ENCODE measurements at places on chromosomes 4 and X.

DNA sequence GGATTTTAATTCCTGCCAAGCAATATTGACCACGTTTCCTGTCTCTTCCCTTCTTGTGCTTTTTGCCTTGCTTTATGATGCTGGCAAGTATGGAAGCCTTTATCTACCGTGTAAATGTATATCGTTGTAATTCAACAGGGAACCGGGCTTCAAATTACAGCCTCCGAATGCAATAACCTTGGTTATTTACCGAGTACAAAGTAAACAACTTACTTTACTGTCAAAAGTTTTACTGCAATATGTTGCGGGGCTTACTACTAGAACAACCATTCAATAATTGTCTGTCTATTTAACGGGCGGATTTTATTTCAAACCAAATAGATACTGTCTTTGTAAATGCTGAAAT lies 73.1 kb downstream of the PALLD start:
- DNase-seq = no peak

DNA sequence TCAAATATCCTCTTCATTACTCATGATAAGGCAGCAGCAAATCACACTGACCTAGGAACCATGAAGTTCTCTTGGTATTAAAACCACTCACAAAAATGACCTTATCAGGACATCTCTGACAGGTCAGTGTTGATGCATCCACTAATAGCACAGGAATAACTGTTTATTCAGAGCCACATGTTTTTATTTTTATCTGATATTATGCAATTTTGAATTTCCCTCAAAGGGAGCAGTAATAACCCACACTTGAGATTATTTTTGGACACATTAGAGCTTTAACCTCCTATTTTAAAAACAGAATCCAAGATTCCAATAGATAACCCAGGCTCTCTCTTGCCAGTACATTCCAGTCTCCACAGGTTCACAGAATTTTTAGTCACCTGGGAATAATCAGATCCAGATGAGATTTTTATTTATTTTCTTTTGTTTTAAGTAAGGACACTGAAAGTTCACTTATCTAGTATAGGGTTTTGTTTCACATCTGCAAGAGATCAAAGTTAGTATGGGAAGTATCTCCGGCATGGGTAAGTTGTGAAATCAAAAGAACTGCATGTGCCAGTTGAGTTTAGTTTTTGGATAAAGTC lies 36.3 kb upstream of the MYOZ2 start:
- no peak for DNase-seq

DNA sequence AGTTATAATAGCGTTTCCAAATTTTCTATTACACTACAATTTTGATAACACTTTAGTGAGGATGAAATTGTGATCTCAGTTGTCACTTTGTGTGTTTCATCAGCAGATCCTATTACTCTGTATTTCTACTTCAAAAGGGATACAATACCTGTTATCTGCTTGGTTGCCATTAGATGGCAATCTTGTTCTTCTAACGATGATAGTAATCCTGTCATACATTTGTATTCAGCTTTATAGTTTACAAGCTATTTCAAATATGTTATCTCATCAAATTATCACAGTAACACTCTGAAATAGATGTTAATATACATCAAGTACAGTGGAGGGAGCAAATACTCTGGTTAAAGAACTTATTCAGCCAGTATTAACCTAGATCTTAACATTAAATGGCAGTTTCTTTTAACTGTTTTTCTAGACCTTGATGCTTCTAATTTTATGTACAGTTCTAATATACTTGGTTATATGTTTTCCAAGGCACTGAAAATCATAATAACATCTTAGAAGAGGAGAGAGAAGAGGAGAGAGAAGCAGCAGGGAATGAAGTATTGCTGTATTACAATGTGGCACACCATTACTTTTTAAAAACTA lies 292.0 kb downstream of the CCSER1 start:
- peak; percentile 1 for DNase-seq

- DNase-seq = no peak
Observed at GRCh38 chr4:89283226-89284009, 24.2 kb downstream of the GPRIN3 start.

DNA sequence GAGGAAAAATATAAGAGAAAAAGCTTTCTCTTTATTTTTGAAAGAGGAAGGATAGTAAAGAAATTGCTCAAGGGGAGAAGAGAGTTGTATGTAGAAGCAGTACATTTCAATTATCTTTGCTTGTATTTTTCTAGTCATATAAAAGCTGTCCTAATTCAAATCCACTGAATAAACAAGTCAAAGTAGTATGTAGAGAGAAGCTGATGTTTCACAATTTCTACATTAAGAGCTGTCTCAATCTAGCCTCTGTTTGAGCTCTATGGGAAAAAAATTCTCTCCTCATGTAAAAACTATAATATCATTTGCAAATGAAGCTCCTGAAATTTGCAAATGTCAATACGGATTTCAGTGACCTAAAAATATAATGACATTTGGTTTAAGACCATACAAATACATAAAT lies 52.6 kb downstream of the CHM start:
- no peak for DNase-seq

GRCh38 chr4:151472711-151473110 lies 63.7 kb downstream of the FHIP1A start:
- no peak for DNase-seq

DNA sequence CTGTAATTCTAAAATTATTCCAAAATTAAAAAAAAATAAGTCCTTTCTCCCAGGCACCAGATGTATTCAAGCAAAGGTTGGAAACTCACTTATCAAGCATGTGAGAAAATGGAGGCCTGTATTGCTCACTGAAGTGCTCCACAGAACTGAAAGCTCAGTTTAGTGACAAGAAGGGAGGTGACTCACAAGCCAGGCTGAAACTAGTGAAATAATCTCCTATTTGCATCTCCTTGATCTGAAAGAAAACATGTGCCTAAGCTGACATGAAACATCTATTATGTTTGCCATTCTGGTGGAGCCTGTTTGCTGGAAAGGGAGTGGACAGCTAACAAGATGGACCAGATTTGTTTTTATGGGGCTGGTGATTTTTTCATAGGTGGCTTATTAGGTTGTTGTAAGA lies 54.0 kb upstream of the AMELX start:
- DNase-seq = no peak

DNA sequence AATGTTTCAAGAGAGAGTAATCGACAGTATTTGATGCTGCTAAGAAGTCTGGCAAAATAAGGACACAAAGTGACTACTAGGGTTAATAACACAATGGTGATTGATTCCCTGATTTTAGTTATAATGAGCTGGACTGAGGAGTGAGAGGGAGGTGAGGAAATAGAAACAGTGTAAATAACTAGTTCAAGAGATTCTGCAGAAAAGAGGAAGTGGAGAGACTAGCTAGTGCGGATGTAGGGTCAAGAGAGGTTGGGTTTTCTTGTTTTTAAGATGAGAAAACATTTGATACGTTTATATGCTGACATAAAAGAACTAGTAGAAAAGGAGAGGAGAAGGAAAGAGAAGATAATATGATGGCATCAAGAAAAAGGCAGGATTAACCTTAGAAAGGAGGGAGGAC lies 12.2 kb upstream of the TRPC5 start:
- no peak for DNase-seq

DNA sequence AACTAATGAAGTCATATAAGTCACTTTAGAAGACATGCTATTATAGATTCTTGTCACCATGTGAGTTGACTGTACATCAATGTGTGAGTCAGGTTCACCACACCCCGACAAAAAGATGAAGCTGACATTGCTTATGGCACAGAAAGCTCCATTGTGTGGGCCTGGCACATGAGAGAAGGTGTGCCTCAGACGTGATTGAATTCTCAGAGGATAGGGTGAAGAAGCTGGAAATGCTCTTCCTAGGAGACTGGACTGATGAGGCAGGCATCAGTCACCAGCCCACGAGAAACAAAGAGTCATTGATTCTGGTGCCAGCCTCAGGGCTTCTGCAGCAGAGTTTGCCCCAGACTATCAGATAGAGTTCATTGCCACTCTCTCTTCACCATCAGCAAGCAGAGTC lies 35.9 kb upstream of the LRAT start:
- DNase-seq = no peak

GRCh38 chr4:115287426-115287825 lies 174.0 kb upstream of the NDST4 start:
- DNase-seq = no peak

- DNase-seq = no peak
Observed at GRCh38 chr4:74133786-74134499, 24.0 kb upstream of the MTHFD2L start.

- peak; percentile 0 for DNase-seq
Observed at GRCh38 chrX:22577181-22577580, 304.5 kb downstream of the CBLL2 start.

GRCh38 chrX:41781500-41781899 lies 57.5 kb downstream of the GPR82 start:
- no peak for DNase-seq

GRCh38 chr4:68348577-68348976 lies 1.3 kb downstream of the YTHDC1 start:
- DNase-seq = no peak

GRCh38 chrX:7953446-7953845 lies 26.2 kb upstream of the PNPLA4 start:
- no peak for DNase-seq

DNA sequence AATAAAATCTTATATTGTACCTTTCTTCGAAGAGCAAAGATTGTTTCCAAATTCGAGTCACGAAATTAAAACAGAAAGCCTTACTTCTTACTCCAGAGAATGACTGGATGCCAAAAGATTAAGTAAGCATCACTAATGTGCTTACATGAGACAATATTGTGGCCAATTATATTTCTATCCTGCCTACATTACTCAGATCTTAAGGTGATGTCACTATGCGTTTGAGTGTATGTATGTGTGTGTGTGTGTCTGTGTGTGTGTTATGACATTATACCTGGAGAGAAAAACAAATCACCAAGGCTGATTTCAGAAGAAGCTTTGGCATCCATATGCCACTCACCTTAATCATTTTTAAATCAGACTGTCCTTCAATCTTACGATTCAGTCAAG lies 556.3 kb downstream of the PPARGC1A start:
- DNase-seq = no peak

GRCh38 chr4:107854356-107855022 lies 29.8 kb downstream of the SGMS2 start:
- no peak for DNase-seq

DNA sequence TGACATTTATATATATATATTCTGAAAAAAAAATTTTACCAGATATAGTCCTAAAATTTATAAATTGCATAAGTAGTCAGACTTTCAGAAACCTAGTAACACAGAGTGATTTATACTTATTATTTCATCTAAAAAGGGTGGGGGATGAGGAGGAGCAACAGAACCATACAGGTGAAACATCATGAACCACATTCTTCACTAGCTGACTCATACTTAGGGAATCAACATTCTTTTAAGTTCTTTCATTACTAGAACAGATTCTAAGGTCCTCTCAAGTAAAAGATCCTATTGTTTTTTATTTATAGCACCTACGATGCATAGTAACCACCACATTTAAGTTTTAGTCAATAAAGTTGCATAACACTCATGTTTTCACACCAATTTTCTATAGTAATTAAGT lies 166.1 kb downstream of the LRBA start:
- DNase-seq = peak; percentile 5

- DNase-seq = no peak
Observed at GRCh38 chrX:103817502-103817901, 14.6 kb downstream of the RAB9B start.

DNA sequence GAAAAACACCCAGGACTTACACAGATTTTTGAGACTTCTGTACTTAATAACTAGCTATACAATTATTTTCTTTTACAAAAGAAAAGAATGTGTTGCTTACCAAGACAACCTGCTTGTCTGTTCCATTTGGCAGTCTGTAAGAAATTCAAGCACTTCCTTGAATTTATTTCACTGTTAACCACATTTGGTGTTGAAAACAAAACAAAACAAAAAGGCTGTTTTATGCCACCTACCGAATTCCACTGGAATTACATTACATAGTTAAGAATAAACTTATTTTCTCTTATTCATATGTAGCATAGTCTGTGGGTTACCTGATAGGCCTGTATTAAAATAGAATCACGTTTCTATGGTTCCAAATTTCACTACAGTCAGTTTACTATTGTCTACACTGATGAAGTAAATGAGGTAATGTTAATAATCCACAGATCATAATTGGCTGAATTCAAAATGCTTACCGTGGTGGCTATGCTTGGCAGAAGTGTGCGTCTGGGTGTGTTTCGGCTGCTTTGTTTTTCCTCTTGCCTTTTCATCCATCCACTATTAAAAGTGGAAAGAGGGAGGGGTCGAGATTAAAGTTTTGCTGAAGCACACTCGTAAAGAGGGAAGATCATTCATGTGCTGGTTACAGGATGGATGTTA lies at the start of gene TLR1:
Gene TLR1 (minus strand): TSS at position 138 of the 642 bp plus-strand sequence. CDS start 5,960 bp downstream, outside the sequence.
- DNase-seq = no peak

DNA sequence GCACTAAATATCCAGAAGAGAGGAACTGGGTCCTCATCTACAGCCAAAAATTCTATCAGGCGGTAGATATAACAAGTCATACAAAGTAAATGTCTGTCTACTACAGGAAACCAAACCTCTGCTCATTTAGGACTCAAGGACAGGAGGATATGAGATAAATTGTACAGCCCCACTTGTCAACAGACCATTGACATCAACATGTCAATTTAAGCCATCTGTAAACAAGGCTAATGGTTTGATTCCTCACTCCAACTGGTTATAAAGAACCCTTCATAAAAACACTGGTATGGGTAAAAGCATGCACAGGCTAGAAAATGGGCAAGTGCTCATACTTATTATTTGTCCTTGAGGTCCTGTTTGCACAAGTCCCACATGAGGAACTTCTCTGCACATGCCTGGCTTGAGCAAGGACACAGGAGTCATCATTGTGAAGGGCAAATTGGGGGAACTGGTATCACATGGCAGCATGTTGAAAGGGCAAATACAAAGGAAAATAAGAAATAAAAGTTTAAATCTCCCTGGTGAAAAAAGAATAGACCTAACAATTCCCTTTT lies 13.2 kb downstream of the RTL8B start:
- DNase-seq = no peak

DNA sequence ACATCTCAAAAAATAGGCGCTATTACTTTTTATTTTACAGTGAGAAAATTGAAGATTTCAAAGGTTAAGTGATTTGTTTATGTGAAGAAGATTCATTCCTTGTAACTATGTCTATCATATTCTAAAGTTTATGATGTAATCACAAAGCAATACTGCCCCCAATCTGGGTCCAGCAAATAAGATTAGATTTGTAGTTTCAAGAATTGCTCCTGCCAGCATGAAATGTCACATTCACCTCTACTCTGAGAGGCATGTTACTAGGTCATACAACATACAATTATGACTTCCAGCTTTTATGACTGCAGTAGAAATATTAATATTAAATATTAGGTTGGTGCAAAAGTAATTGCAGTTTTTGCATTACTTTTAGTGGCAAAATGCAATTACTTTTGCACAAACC lies 976.2 kb downstream of the FSTL5 start:
- no peak for DNase-seq

- no peak for DNase-seq
Observed at GRCh38 chr4:69697536-69698242, 44.6 kb upstream of the UGT2A1 start.

- DNase-seq = no peak
Observed at GRCh38 chr4:80210549-80210948, 13.2 kb downstream of the PRDM8 start.

DNA sequence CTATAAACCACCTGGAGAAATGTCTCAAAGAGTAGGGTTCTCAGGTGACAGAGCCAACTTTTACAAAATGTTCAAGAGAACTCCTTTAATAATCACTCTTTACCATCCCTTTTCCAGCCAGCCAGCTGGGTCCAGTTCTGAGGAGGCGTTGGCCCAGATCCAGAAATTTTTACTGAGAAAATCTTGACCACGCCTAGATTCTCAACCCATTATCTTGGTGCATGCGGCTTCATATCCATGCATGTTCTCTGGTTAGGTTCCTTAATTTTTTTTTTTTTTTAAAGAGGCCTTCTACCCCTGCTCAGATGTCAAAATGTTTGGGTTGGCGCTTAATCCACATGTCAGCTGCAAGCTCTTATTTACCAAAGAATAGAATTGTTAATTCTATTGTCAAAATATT lies 12.0 kb upstream of the MAP7D2 start:
- no peak for DNase-seq

Measured in H54 (cell line).